ENCODE measurements at places on chromosomes 3 and 15.

DNA sequence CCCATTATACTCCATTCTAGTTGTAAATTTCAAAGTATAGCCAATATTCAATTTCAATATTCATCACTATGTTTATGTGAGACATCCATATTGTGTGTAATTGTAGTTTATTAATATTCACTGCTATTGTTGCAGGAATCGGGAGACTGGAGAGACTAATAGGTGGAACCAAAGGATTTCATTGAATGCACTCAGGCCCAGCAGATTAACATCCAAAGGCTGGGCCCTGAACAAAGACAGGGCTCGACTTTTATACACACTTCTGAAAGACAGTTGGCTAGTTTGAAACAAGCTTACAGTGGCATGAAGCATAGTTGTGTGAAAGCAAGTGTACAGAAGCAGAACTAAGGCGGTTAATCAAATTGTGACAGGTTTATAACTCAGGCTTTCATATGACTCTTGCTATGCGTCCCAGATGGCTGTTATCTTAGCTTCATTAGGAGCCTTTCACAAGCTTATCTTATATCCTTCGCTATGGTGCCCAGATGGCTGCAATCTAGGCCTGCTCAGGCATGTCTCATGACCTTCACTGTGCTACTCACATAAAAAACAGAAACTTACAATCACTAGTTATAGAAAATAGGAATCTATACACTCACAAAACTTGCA lies 1038.8 kb upstream of the EPHA6 start:
- no peak for DNase-seq

- DNase-seq, result no peak
Observed at GRCh38 chr3:102570511-102570910, 135.7 kb downstream of the ZPLD1 start.

DNA sequence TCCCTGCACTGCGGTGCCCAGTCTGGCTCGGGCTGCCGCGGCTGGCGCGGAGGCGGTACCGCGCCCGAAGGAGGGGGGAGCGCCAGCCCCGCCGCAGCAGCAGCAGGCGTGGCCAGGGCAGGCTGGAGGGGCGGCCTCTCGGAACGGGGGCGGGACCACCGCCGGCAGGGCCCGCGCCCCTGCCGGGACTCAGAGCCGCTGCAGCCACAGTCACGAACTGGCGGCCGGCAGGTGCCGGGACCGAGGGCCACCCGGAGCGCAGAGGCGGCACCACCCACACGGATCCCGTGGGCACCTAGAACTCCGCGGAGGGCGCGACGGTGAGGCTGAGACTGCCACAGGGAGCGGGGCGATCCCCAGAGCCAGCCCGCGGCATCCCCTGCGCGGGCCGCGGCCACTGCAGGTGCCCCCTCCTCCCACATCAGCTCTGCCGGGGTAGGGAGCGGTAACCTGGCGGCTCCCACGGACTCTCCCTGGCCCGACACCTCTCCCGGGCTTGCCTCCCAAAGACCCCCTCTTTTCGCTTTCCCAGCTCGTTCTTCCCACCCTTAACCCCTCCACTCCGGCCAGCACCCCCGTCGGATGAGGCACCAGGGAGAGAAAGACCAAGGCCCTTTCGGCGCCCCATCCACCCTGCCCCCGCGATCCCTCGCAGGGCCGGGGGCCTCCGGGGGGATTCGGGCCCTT lies at the start of gene VWA5B2:
VWA5B2 (plus strand) TSS at position 192 of the 687 bp plus-strand sequence. CDS start 944 bp downstream, outside the sequence.
- no peak for DNase-seq

DNA sequence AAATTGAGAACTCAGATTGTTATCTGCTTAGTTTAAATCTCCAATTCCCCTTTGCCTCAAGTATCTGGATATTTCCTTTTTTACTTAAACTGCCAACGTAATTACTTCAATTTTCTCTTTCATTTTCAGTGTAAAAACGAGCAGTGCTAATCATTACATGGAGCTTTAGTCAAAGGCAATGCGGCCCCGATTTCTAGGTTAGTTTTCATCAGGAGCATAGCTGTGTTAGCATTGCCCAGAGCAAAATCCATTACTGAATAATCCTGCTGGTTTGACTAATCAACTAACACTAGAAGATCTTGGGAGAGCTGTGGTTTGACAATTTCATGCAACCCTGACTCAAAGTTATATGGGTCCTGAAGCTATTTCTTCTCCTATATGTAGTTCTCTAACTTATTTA lies 46.2 kb downstream of the ZPLD1 start:
- DNase-seq, result no peak

- DNase-seq, result no peak
Observed at GRCh38 chr3:182294256-182294655, 499.0 kb upstream of the ATP11B start.

- DNase-seq, result no peak
Observed at GRCh38 chr15:49288391-49288790, 118.3 kb downstream of the GALK2 start.

DNA sequence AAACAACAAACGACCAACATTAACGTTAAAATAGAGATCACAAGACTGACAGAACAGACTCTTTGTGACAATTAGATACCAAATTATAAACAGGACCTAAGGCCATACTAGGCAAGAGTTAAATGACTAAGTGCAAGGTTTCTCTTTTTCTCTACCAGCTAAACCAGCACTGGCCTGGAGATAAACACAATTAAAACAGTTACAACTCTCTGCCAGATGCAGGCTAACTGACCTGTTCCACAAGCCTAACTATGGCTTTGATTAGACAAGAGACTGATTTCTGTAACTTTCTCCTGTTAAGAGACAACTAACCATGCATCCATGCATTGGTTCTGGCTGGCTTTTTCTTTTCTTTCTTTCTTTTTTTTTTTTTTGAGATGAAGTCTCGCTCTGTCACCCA lies 1.6 kb upstream of the ARL8B start:
- no peak for DNase-seq

DNA sequence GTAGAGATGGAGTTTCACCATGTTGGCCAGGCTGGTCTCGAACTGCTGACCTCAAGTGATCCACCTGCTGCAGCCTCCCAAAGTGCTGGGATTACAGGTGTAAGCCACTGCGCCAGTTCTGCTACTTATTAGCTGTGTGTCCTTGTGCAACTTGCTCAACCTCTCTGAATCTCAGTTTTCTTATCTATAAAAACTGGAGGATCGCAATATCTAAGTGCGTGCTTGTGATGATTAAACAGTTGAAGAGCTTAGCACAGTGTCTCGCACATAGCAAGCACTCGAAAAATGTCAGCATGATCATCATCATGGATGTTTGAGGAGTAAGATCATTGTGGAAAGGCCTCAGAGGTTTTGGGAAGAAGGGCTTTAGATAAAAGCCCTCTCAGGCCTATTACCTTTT lies 10.8 kb downstream of the CLCN2 start:
- no peak for DNase-seq

GRCh38 chr3:8324747-8325146 lies 176.9 kb upstream of the LMCD1 start:
- DNase-seq, result no peak

- DNase-seq, result no peak
Observed at GRCh38 chr3:27971600-27971999, 249.5 kb upstream of the EOMES start.

DNA sequence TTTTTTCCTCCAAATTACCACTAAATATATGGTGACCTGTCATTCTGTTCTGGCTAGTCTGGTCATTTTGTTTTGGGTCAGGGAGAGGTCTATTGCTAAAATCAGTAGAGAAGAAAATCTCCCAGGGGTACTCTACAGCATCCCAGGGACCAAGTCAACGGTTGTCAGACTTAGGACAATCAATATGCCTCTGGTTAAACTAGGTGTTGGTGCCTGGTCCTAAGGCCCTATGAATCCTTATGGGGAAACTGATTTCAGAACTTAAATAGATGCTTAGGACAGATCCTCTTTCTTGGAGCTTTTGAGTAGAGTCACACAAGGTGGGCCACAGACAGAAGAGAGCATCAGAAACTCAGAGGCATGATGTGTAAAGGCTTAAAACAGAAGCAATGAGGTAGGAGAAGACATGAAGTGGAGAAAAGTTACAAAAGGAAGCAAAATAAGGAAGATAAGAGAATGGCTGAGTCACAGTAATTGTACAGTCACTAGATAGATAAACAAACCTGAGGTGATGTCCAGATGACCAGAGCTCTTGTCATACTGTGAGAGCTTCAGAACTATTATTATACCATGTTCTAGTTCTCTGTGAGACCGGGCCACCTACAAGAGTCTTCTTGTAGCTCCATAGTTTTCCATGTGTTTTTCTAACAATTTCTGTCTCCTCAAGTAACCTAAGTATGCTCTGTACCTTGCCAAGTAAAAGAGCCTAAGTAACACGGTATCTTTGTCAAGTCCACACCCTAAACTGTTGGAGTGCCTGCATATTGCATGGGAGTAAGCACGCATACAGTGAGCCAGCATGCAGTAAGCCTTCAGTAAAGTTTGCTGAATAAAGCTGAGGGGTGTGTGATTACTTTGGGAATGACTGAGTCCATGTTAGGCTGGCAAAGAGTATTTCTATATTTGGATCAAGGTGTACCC lies 44.6 kb upstream of the LEKR1 start:
- DNase-seq, result no peak

- DNase-seq, result no peak
Observed at GRCh38 chr3:150243466-150243865, 164.6 kb upstream of the TSC22D2 start.

Measured in cerebellar nuclear complex (tissue), 1 donor.